Activated CD4-positive, alpha-beta T cell treated with anti-CD3 and anti-CD28 coated beads for 48 hours (primary cell): ENCODE measurements at places on chromosomes 11 and 22.

- no peak for DNase-seq
Observed at GRCh38 chr11:119091966-119092879, 7.5 kb downstream of the HMBS start.

DNA sequence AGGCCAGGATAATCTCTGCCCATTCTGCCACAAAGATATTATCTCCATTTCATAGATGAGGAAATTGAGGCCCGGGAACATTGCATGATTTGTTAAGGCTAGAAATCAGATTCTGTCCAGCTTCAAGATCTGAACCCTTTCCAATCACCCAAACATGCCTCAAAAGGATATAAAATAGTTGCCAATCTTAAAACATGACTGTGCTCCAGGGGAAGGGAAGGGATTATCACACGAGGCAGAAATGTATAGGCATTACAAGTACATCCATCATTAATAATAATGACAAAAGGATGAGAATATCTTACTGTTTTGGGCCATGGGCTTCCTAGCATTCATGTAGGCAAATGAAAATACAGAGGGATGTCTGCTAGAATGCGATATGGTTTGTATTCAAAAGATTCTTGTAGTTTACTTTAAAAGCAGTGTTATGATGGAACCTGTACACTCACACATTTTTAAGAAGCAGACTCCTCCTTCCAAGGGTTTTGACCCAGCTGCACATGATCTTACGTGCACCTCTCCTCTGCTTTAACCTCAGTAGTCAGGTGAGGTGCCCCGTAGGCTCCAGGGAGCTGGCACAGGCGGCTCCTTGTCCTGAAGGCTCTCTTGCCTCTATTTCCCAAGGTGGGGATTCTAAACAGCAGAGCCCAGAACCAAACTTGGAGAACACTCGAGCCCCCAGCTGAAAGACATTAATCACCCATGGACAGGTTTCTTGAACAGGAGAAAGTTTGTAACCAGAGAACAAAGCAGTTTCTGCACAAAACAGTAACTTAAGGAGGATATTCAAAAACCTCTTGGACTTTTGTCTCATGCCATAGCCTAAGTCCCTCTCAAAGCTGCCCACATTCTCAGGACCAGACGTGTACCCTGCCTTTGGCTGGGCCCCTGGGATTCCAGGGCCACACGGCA is 36.0 kb downstream of the PARVA start:
- DNase-seq: no peak

- no peak for DNase-seq
Observed at GRCh38 chr22:36599771-36600170, 70.8 kb upstream of the EIF3D start.

DNA sequence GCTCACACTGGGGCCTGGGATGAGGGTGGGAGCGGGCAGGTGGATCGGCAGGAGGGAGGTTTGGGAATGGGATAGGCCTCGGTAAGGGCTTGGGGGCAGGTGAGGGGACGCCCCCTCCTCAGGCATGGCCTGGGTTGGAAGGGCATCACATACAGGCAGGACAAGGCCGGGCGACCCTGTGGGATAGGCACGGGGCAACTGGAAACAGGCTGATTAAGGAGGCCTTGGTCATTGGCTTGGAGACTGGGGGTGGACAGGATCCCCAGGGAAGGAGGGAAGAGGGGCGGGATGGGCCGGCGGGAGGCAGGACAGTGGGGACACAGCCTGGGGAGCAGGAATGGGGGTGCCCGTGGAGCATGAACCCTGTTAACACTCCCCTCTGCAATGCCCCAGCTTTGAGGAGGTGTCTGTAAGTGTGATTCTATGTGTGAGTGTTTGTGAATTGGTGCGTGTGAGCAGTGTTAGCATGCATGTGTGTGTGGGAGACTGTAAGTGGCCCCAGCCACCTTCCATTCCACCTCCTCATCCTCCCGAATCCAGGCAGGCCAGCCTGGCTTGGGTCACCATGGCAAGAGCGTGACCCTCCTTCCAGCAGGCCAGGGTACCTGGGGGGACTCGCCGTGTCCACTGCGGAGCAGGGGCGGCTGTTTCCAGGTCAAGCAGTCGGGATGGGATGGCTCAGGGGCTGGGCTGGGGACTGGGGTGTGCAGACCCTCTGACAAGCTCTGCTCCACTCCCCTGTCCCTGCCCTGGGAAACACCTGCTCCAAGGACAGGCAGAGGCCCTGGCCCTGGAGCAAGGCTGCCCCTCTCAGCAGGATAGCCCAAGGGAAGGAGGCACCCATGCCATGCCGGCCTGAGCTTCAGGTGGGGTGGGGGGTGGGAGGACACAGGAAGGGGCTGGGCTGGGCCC is 3.4 kb upstream of the PIM3 start:
- DNase-seq: no peak

DNA sequence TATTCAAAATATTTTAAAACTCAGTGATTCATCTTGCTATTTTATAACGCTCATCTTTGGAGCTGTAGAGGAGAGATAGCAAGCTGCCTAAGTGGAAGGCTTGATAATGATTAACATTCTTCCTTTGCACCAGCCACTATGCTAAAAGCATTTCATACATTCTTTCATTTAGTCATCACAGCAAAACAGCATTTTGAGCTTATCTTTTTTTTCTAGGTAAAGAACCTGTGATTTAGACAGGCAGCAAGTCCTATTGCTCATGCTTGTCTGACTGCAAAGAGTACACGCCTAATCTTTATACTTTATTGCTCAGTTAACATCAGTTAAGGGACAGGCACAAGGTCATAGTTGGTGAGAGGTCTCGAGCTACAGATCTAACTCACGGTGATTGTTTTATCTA is 713.1 kb upstream of the ARHGAP42 start:
- DNase-seq: no peak

DNA sequence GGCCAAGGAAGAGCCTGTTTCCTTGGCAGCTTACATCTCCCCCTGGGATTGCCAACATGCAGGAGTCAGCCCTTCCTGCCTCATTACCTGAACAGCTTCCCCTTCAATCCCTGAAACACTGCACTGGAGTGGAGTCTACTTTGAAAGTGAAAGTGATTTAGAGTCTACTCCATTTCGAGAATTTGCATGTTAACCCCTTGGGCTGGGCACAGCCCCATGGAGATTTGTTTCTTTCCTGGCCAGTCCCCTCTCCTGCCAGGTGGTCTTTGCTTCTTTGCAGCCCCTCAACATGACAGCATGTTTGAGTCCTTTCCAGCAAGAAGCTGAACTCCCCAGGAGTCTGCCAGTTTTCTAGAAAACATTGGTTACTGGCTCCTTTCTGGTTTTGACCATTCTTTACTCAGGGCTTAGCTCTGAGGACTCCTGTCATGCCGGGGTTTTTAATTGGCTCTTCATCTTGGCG is 59.9 kb downstream of the TRAF6 start:
- no peak for DNase-seq

- DNase-seq: no peak
Observed at GRCh38 chr11:4983841-4984240, 10.8 kb upstream of the OR51L1 start.

DNA sequence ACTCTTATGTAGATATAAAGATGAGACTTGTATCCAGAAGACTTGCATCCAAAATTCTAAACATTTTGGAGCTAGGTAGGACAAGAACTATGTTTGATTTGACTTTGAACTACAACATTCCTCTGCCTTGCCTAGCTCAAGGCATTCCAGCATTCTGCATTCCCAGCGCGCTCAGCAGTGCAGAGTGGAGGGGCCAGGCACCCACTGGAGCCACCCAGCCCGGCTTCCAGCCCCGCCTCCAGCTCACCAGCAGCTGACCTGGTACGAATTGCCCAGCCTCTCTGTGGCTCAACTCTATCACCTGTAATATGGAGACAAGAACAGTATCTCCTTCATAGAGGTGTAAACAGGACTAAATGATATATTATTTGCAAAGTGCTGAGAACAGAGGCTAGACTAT is 28.8 kb downstream of the PRDM10 start:
- DNase-seq: no peak

- DNase-seq: no peak
Observed at GRCh38 chr11:125308246-125308645, 143.7 kb downstream of the PKNOX2 start.

DNA sequence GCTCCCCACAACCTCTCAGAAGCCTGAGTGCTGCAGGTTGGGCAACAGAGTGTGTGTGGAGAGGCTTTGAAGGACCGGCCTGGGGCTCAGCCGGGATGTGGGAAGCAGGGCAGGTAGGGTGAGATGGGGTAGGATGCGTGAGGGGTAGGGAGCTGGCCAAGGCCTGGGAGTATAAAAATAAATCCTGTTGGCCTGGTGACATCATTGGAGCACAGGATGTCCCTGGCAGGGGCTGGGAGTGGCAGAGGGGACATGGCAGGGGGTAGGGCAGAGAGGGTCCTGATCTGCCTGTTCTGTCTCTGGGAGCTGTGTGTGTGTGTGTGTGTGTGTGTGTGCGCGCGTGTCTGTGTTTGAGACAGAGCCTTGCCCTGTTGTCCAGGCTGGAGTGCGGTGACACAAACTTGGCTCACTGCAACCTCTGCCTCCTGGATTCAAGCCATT is 28.6 kb downstream of the TEF start:
- no peak for DNase-seq

- DNase-seq: no peak
Observed at GRCh38 chr11:2209370-2209801, 37.8 kb upstream of the TH start.

DNA sequence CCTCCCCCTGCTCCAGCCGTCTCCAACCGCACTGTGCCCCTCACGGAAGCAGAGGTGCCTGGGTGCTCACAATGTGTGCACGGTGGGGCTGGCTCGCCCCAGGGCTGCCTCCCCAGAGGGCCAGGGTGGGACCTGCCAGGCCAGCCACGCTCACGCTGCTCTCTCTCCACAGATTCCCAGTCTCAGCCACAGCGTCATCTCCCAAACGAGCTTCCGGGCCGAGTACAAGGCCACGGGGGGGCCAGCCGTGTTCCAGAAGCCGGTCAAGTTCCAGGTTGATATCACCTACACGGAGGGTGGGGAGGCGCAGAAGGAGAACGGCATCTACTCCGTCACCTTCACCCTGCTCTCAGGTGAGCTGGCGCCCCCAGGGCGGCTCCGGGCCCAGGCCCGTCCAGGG is 30.4 kb downstream of the MOB2 start:
- DNase-seq: no peak

DNA sequence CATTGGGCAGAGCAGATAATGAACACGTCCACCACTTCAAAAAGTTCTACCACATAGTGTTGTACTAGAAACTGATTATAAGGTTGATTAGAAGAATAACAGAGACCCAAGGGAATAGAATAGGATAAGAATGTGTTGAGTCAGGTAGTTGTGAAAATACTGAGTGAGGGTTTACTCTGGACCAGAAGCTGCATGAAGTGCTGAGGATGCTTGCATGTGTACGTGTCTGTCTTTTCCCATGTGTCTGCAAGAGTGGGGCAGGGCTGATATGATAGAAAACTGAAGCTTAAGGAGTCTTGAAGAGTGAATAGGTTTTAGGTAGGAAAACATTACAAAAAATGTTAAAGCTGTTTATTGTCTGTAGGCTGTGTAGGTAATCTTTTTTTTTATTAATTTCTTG is 20.6 kb downstream of the TRPC6 start:
- DNase-seq: no peak

- DNase-seq: peak; percentile 13
Observed at GRCh38 chr11:1113405-1114201, 38.9 kb downstream of the MUC2 start.

GRCh38 chr11:33195462-33196173 is 34.3 kb upstream of the CSTF3 start:
- DNase-seq: no peak

DNA sequence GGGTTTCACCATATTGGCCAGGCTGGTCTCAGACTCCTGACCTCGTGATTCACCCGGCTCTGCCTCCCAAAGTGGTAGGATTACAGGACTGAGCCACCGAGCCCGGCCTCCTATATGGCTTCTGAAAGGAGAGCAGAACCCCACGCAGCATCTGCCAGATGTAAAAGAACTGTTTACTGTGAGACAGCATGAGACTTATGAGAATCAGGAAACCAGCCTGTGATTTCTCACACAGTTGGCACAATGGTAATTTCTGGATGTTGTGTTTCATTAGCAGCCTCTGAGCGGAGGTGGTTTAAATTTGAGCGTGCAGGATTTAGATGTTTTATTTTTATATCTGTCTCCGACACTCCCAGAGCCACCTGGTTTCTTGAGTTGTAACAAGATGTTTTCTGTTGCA is 33.8 kb downstream of the CEP164 start:
- no peak for DNase-seq

GRCh38 chr11:27875831-27876775 is 175.8 kb upstream of the BDNF start:
- DNase-seq: no peak
